Prostate gland (tissue), 2 donors: ENCODE measurements at places on chromosomes 3 and 15.

DNA sequence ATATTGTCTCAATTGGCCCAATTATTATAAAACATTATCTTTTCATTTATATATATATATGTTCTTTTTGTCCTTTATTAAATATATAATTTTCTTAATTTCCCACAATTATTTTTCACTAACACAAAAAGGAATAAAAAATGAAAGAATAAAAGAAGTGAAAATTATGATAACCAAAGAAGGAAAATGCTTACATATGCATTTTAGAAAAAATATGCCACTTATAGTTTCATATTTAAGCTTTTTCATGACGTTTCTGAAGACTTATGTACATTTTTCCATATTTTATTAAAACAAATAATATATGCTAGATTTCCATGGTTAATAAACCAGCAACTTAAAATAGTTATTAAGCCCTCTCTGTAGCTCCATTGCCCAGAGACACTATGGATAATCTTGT lies 34.9 kb upstream of the ARHGEF26 start:
- peaks cover 3% of the 10 kb centered on the region for H3K4me1 ChIP-seq
- H3K4me3 ChIP-seq, result no peak overlapping the region
- H3K27me3 ChIP-seq, result no peaks in the 10 kb centered on the region
- no peaks in the 10 kb centered on the region for H3K36me3 ChIP-seq

- H3K4me1 ChIP-seq, result peaks cover 5% of the 10 kb centered on the region
- no peak overlapping the region for H3K27ac ChIP-seq
- no peak overlapping the region for H3K4me3 ChIP-seq
- no peaks in the 10 kb centered on the region for H3K36me3 ChIP-seq
Measured at GRCh38 chr15:80739919-80740318, 39.3 kb upstream of the CEMIP start.

DNA sequence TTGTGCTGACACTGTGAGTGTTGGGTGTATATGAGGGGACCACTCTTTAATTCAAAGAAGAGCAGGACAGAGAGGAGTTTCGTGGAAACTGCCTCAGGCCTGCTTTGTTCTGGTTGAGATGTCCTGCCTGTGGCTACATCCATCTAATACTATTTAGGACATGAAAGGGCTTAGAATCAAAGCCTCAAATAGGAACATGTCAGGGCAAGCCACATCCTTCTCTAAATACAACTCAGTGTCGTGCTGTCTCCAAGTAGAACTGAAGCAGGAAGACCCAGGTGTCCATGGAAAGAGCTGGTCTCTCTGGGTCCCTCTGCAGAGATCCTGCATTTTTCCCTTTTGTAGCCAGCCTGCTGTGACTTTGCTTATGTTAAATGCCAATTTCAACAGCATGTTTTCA lies 156.2 kb upstream of the UMPS start:
- H3K27me3 ChIP-seq, result no peaks in the 10 kb centered on the region
- no peak overlapping the region for H3K4me3 ChIP-seq
- no peaks in the 10 kb centered on the region for H3K36me3 ChIP-seq
- DNase-seq, result no peak
- H3K4me1 ChIP-seq, result no peaks in the 10 kb centered on the region

DNA sequence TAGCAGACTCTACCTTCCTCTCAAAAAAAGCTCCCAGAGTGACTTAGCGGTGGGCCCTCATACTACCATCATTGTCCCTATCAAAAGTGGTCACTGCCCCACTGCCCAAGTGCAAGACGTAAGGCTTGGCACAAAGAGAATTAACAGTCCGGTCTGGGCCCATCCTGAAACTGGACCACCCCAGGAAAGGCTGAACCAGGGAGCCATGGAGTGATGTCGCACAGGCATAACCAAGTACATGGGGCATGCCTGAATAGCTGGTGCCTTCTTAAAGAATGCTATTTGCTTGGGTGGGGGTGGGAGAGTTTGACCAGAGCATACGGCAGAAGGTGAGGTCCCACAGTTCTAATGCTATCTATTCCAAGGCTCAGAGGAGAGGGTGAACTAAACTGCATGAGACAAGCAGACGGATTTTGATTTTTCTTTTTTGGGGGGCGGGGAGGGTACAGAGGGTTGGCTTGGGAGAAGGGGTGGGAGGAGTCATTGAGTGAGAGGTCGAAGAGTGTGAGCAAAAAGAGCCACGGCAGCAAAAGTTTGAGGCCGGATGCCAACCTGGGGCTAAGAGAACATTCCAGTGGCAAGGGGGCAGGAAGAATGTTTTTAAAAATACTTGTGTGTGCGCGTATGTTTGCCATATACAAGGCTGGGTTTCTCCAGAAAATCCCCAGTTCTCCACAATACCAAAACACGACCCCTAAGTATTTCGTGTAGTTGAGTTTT lies 50.2 kb downstream of the FAM174B start:
- H3K36me3 ChIP-seq, result no peaks in the 10 kb centered on the region
- no peak overlapping the region for H3K27ac ChIP-seq
- DNase-seq, result no peak
- peaks cover 5% of the 10 kb centered on the region for H3K4me1 ChIP-seq
